ENCODE measurements at places on chromosomes 3 and 15.
A peak's percentile ranks its signal among the peaks of the same experiment; 100 is the strongest.

DNA sequence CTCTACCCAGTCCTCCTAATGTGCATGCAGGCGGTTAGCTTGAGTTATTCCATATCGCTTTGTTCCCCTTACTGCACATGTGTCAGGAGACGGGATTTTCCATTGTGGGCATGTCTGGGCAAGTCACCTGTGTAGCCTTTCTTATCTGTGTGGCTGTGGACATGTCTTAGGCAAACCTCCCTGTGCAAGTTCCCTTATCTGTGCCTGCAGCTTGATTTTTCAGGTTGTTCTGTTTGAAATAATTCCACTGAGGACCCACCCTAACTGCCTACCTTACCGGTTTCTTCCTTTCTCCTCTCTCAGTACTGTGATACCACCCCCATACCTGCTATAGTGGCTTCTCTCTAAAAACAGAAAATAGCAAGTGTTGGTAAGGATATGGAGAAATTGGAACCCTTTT is 113.6 kb downstream of the NEO1 start:
- DNase-seq = no peak

DNA sequence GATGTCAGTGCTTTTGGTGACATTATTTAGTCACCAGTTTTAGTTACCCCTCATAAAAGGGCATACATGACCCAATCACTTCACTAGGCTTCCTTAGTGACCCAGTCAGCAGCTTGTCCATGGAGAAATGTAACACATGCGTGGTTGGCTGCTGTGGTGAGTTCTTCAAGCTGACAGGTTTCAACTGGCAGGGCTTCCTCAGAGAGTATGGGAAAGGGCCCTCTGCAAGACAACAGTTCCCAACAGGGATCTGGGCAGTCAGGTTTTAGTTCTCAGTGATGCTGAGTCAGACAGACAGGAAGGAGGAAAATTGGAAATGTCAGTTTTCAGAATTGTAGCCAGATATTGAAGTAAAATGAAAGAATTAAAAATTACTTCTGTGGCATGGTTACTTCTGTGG is 282.5 kb downstream of the TBL1XR1 start:
- no peak for DNase-seq

GRCh38 chr3:115784739-115785536 is 161.6 kb downstream of the GAP43 start:
- peak; percentile 80 for DNase-seq

- DNase-seq = no peak
Observed at GRCh38 chr15:62068810-62069167, 2.0 kb downstream of the C2CD4A start.

- no peak for DNase-seq
Observed at GRCh38 chr3:105399062-105399461, 32.4 kb downstream of the ALCAM start.

- no peak for DNase-seq
Observed at GRCh38 chr3:121629601-121630000, 31.1 kb downstream of the HCLS1 start.

- DNase-seq = no peak
Observed at GRCh38 chr3:193954752-193955151, 181.2 kb upstream of the HES1 start.

- no peak for DNase-seq
Observed at GRCh38 chr3:188824566-188824965, 347.2 kb upstream of the TPRG1 start.

GRCh38 chr15:58870451-58870850 is 63.0 kb downstream of the SLTM start:
- DNase-seq = no peak

DNA sequence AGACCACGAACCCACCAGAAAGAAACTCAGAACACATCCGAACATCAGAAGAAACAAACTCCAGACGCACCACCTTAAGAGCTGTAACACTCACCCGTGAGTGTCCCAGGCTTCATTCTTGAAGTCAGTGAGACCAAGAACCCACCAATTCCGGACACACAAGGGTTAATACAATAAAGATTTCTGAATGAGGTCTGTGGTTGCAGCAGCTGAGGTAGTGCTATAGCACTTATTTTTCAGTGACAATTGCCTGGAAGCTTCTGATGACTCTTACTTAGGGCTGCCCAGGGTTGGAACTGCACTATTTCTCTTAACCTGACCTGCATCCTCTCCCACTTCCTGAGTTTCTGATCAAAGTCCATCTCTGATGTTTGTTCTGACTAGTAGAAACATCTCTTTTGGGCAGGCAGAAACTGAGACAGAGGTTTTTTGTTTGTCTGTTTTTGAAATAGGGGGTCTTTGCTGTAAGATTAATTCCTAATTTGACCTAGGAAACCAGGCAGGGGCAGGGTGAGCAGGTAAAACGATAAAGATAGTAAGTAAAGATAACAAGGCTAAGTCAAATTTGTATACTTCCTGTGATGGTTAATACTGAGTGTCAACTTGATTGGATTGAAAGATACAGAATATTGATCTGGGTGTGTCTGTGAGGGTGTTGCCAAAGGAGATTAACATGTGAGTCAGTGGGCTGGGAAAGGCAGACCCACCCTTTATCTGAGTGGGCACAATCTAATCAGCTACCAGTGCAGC is 169.1 kb downstream of the GAP43 start:
- DNase-seq = peak; percentile 77

DNA sequence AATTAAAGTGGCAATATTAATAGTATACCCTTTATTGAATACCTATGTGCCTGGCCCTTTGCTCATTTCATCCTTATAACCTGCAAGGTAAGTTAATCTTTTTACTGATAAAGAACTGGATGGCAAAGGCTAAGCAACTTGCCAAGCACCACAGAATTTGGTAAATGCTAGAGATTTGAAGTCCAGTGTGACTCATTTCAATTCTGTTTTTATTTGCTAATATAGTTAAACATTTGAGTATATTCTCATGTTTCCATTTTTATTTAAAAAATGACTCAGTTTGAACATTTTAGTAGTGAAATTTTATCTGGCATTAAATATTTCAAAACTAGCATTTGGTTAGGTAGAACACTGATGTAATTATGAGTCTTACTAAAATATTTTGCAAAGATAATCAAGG is 11.3 kb downstream of the PFN2 start:
- no peak for DNase-seq

- no peak for DNase-seq
Observed at GRCh38 chr15:100058458-100058857, 283.3 kb downstream of the ADAMTS17 start.

DNA sequence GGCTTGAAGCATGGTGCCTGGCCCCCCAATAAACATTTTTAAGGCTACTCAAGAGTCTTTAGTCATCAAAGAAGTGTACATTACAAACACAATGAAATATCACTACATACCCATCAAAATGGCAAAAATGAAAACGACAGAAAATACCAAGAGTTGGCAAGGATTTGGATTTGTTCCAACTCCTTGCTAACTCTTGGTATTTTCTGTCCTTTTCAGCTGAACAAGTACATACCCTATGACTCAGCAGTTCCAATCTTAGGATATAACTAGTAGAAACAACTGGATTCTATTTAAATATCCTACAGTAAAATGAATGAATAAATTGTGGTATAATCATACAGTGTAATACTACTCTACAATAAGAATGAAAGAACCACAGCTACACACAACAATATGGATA is 25.1 kb upstream of the GABPB1 start:
- no peak for DNase-seq

GRCh38 chr3:30516238-30516637 is 90.2 kb upstream of the TGFBR2 start:
- DNase-seq = no peak

GRCh38 chr3:127171721-127172120 is 21.2 kb upstream of the PRR23E start:
- DNase-seq = no peak

GRCh38 chr3:158494673-158495072 is 76.3 kb upstream of the MLF1 start:
- DNase-seq = no peak

GRCh38 chr3:184712248-184713039 is 580 bp upstream of the MAGEF1 start:
- no peak for DNase-seq

DNA sequence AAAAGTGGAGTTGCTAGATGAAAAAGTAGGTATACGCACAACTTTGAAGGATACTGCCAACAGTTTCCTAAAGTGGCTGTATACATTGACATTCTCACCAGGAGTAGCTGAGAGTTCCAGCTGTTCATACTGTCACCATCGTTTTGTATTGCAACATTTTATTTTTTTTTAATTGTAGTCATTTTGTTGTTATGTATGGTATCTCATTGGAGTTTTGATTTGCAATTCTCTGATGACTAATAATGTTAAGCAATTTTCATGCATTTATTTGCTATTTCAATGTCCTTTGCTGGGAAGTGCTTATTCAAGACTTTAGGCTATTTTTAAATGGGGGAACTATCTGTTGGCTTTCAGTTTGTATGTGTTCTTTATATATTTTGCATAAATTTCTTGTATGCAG is 185.1 kb upstream of the TGFBR2 start:
- no peak for DNase-seq

- no peak for DNase-seq
Observed at GRCh38 chr15:74362482-74362881, 5.0 kb downstream of the CYP11A1 start.

DNA sequence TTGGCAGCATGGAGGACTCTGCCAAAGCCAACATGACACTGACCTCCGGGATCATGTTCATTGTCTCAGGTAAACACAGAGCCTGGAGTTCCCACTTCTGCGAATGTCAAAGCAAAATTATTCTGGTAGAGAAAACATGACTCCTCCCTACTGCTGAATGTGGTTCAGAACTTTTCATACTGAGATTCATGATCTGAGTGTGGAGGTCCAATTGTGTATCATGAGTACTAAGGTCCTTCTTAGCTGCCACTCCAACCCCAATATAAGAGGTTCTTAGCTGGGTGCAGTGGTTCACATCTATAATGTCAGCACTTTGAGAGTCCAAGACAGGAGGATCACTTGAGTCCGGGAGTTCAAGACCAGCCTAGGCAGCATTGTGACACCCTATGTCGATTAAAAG is 13.8 kb downstream of the CLDN18 start:
- no peak for DNase-seq

- DNase-seq = peak; percentile 82
Observed at GRCh38 chr15:60212536-60212935, 185.2 kb downstream of the ANXA2 start.

- DNase-seq = peak; percentile 37
Observed at GRCh38 chr15:70974004-70974832, 81.6 kb downstream of the LRRC49 start.

DNA sequence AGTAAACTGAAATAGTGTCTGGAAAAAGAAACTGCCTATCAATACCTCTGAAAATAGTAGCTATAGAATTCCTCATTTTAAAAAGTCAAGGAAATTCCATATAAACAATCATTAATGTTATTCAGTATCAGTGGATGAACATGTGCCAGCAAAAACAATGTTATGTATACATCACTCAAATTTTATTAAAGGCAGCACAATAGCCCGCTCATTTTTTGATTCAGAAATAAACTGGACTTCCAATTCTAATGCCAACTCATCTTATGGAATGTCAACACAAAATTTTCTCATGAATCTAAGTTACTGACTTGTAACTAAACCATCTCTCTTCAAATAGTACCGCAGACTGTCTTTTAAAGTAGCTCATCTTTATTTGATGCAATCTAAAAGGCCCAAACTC is 19.0 kb downstream of the THBS1 start:
- DNase-seq = peak; percentile 40

DNA sequence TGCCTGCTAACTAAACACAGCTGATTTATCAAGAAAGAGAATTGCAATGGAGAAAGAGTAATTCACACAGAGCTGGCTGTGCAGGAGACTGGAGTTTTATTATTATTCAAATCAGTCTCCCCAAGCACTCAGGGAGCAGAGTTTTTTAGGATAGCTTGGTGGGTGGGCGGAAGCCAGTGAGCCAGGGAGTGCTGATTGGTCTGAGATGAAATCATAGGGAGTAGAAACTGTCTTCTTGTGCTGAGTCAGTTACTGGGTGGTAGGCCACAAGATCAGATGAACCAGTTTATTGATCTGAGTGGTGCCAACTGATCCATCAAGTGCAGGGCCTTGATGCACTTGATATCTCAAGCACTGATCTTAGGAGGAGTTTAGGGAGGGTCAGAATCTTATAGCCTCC is 891.9 kb upstream of the CADM2 start:
- DNase-seq = no peak

DNA sequence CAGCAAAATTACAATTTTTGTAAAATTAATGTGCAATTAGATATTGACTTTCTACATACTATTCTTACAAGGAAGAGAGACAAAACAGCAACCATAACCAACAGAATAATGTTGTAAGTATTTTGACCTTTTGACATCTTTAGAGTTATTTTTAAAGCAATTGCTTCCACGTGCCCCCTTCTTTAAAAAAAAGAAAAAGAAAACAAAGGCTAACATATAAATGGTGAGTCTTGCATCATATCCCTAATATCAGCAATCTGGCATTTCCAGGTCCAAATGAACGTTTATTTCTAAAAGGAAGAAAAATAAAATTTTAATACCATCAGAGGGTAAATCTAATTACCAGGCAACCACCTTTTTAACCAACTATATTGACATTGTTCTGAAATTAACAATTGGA is 19.3 kb upstream of the STRIT1 start:
- DNase-seq = no peak

DNA sequence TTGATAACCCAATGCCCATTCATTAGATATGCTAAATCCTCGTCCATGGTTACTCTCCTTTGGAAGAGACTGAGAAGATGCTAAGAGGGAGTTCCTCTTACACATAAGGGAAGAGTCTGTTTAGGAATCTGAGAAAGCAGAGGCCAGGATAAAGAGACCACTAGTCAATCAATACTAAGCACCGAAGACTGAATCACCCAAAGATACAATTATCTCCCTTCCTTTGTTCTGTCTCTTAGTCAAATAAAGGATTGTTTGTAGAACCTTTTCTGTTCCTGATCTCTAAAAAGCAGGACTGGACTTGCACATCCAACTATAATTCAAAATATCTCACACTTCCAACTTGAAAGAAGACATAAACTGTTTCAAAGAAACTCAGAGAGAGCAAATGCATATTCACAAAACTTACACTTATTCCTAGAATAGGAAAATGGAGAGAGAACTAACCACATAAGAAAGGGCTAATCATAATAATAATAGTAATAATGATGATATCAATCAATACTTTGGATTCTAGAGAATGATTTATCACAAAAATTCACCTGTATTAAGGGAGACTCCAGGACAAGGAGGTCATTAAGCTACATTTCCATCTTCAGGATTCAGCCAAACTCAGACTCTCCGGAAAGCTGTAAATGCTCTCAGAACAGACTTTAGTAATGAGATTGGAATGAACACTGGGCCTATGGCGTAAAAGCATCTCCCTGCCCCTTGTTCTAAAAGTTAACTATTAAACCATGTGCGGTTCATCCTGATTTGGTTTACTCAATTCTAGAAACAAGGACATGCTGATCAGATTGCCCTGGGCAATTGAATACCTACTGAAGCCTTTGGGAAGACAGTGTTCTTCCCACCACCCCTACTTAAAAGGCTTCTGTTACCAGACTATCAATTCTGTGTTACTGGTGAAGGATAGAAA is 401.5 kb downstream of the ZBTB20 start:
- DNase-seq = peak; percentile 96

DNA sequence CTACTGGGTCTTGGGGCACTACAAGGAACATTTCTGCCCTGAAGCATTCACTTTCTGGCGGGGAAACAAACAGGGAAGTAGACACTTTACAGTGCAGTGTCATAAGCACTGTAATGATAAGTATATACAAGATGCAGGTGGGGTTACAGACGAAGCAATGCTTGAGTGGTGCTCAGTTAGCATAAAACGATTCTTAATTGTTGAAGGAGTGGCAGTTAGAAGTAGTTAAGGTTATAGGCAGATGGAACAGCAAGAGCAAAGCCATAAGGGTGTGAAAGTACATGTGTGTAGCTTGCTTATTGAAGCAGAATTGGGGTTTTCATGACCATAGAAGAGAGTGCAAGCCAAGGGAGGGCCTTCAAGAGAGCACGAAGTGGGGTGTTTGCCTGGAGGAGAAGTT is 46.2 kb downstream of the SLC25A26 start:
- DNase-seq = no peak

- no peak for DNase-seq
Observed at GRCh38 chr3:128933213-128933921, 53.9 kb downstream of the ACAD9 start.
